ENCODE measurements at places on chromosomes 11 and 22.

DNA sequence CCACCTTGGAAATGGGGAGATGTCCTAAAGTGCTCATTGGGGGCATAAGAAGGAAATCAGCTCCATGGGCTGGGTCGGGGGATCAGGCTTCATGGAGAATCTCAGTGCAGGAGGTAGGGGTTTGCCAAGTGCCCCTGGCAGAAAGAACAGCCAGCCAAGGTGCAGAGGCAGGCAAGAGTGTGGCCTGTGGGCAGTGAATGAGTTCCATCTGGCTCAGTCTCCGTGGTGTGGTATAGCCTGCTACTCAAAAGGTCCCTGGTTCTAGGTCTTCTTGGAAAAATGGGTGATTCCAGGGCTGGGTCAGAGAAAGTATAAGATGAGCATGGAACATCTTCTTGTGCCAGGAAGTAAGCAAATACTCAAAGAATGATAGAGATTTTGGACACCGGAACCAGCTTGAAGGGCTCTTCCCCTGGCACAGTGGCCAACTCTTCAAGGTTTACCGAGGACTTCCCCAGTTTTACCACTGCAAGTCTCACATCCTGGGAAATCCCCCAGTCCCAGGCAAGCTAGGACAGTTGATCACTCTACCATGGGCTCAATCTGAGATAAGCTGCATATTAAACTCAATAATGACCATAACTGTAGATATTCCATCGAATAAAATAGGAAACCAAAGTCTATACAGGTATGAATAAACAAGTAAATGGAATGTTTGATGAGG is 10.6 kb upstream of the ARAP1 start:
- no peak for DNase-seq

GRCh38 chr11:17263769-17264168 is 12.8 kb upstream of the NUCB2 start:
- DNase-seq, result no peak

- no peak for DNase-seq
These were observed 49.3 kb downstream of the TIMP3 start for GRCh38 chr22:32850591-32851517.

GRCh38 chr11:3155216-3155615 is 9.9 kb downstream of the OSBPL5 start:
- no peak for DNase-seq

- DNase-seq, result no peak
These were observed 1.3 kb downstream of the RBM4B start for GRCh38 chr11:66676282-66676919.

DNA sequence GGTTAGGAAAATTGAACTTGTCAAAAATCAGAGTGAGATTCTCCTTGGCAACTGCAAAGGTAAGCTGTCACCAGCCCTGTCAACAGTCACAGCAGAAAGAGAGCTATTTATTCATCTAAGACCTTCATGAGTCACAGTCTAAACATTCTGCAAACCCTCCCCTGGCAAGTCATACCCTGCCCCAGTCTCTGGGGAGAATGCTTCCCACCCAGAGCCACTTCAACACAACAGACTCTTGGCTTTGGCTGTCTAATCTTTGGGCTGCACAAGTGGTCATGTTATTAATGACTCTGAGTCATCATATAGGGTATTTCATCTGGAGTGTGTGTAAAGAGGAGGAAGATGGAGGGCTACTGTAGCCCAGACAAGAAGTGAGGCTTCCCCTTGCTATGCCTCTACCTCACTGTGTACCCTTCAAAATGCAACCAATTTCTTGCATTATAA is 153.4 kb downstream of the CCDC34 start:
- peak; percentile 96 for DNase-seq

DNA sequence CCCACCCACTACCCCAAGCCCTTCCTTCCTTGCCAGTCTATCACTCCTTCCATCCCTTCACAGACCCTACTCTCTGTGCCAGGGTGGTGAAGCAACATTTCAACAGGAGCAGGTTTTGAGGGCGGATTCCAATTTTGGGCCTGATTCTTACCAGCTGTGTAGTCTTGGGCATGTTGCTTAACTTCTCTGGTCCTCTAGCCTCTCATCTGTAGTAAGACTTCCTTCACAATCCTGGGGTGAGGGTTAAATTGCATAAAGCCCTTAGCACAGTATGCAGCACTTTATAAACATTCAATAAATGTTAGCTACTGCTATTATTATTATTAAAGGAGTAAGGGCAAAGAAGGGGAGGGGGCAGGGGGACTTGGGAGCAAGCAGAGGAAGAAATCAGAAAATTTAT is 5.0 kb upstream of the RNF185 start:
- no peak for DNase-seq
